ENCODE measurements at places on chromosomes 4 and X. TPM values are rescaled to one million over a fixed set of nuclear protein-coding genes. Genes with fewer than 3 reads are reported as not detected.

SH3RF1 gene
- total RNA-seq = 0.69 TPM

UGT2B15 gene
- total RNA-seq = not detected

CXCR3 gene
- 31.9 TPM for total RNA-seq

FABP2 gene
- not detected for total RNA-seq

UGT2A2 gene
- total RNA-seq = not detected

ITGB1BP2 gene
- 1.4 TPM for total RNA-seq

All from CD4-positive, CD25-positive, alpha-beta regulatory T cell (primary cell).